ENCODE measurements at places on chromosomes 3 and 15.

- no peak for DNase-seq
Observed at GRCh38 chr15:99248000-99248715, 1.2 kb downstream of the TTC23 start.

DNA sequence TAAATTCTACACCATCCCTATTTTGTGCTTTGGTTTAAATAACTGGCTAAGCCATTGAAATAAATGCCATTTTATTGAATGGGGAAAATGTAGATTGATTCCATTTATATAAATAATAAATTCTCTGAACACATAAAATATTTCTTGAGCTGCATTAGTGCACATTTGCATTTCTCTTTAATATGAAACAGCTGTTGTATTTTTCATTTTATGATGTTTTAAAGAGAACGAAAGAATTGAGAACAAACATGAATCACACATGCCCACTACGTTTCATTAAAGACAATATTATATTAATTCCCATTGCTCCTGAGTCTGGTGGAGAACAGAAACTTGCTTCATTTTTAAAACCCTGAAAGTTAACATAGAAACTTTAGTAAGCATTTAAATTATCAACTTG lies 235.7 kb upstream of the CFAP20DC start:
- no peak for DNase-seq

DNA sequence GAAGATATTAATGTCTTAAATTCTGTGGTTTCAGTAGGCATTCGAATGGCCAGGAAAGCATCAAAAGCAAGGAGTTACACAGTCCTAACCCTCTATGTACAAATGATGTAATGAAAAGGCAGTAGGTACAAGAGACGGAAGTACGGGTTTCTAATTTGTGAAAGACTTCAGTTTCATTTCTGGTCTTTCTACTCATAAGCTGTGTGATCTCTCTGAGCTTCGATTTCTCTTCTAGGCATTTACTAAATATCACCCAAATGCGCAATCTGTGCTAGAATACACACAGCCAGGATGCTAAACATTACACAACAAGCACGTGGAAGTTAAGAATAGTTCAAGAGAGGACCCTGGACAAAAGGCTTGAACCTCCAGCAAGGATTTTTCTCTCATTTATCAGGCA lies 17.9 kb upstream of the STIMATE start:
- DNase-seq: no peak

- no peak for DNase-seq
Observed at GRCh38 chr3:141386126-141386488, 17.8 kb downstream of the ZBTB38 start.
